ENCODE measurements at places on chromosomes 11 and 22.

- no peak for DNase-seq
Measured at GRCh38 chr11:29507376-29507775, 509.5 kb downstream of the KCNA4 start.

DNA sequence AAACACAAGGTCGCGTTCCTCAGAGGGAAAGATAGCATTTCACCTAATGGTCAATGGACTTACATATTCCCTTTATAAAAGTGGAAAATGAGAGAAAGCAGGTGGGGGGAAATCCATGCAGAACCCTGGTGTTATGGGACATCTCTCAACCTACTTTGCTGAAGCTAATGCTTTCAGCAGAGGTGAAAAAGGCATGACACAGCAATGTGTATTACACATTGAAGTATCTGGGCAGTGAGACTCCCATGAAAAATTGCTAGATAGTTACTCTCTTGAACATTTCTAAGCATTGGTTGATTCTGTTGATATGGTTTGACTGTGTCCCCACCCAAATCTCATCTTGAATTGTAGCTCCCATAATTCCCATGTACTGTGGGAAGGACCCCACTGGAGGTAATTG lies 60.0 kb upstream of the PICALM start:
- DNase-seq, result no peak

GRCh38 chr11:31764766-31765165 lies 46.4 kb downstream of the PAX6 start:
- no peak for DNase-seq

DNA sequence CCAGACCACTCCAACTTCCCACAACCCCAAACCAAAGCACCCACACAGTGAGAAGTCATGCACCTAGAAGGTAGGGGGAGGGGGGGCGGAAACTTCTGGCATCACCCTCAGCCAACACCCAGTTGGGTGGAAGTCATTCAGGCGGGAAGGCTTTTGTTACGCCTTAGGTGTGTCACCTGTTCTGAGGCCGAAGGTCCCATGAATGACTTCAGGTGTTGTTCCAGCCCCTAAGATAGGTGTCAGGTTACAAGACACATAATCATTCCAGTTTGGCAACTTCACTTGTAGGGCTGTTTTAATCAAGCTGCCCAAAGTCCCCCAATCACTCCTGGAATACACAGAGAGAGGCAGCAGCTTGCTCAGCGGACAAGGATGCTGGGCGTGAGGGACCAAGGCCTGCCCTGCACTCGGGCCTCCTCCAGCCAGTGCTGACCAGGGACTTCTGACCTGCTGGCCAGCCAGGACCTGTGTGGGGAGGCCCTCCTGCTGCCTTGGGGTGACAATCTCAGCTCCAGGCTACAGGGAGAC lies at the start of gene TMPRSS4:
TSS of gene TMPRSS4 (plus strand) at position 325 of the 528 bp plus-strand sequence. CDS start 225 bp downstream, outside the sequence.
- peak; percentile 56 for DNase-seq

DNA sequence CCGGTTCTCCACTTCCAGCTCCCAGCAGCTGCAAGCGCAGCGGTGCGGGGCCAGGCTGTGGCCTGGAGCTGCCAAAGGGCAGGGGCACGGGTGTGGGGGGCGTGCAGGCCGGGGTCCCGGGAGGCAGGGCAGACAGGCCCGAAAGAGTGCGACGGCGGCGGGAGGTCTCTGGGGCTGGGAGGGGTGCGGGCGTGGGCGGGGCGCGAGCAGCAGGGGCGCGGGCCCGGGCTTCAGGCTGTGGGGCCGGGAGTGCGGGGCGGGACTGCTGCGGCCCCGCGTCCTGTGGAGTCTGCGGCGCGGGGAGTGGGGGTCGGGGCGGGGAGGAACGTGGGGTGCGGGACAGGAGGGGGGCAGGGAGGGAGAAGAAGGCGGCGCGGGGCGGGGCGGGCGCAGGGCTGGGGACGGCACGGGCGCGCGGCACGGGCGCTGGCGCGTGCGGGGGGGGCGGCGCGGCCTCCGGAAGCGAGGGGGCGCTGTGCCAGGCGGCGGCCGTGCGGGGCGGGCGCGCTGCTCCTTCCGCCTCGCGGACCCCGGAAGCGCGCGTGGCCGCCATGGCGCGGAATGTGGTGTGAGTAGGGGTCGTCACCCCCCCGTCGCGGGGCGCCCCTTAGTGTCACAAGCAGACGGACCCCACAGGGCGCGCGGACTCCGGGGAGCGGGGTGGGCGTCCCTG lies at the start of gene MRPL23:
TSS of gene MRPL23 (plus strand) at position 521 of the 673 bp plus-strand sequence. CDS start at position 552, 31 bp downstream.
- DNase-seq, result no peak

GRCh38 chr11:68256331-68256741 lies 15.4 kb downstream of the C11orf24 start:
- peak; percentile 46 for DNase-seq

DNA sequence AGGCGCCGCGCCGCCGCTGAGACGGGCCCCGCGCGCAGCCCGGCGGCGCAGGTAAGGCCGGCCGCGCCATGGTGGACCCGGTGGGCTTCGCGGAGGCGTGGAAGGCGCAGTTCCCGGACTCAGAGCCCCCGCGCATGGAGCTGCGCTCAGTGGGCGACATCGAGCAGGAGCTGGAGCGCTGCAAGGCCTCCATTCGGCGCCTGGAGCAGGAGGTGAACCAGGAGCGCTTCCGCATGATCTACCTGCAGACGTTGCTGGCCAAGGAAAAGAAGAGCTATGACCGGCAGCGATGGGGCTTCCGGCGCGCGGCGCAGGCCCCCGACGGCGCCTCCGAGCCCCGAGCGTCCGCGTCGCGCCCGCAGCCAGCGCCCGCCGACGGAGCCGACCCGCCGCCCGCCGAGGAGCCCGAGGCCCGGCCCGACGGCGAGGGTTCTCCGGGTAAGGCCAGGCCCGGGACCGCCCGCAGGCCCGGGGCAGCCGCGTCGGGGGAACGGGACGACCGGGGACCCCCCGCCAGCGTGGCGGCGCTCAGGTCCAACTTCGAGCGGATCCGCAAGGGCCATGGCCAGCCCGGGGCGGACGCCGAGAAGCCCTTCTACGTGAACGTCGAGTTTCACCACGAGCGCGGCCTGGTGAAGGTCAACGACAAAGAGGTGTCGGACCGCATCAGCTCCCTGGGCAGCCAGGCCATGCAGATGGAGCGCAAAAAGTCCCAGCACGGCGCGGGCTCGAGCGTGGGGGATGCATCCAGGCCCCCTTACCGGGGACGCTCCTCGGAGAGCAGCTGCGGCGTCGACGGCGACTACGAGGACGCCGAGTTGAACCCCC lies 798 bp downstream of the BCR start:
- no peak for DNase-seq

GRCh38 chr11:74749127-74749964 lies 697 bp downstream of the RNF169 start:
- peak; percentile 53 for DNase-seq

DNA sequence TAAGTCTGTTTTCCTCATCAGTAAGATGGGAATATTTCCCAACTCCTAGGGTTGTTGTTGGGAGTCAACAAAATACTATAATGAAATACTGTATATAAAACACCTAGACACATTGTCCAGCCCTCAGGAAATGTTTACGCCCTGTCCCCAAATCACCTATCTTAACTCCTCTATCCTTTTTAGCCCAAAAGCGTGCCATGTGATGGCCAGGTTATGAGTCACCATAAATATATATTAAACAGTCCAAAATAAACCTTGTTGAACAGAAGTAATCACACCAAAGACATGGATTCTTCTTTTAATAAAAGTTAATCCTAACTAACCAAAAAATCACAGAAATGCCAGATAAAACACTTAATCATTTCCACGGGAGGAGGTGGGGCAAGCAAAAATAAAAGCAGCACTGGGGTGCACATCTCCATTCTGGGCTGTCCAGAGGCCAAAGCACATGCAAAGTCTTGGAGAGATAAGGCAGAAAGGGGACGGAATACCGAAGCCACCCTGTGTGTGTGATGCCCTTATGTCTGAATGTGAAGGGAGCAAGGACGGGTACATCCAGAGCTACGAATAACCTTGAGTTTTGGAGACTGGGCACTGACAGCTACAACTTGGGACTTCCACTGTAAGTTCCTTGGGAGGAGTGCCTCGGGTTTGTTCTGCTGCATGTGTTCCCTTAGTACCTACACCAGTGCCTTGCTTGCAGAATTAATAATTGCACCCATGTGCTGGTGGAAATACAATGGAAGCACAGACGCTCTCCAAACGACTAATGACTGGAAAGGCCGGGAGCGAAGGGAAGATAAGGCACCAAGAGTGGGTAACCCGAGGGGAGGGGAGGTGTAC lies 1.1 kb downstream of the OSBP start:
- no peak for DNase-seq

DNA sequence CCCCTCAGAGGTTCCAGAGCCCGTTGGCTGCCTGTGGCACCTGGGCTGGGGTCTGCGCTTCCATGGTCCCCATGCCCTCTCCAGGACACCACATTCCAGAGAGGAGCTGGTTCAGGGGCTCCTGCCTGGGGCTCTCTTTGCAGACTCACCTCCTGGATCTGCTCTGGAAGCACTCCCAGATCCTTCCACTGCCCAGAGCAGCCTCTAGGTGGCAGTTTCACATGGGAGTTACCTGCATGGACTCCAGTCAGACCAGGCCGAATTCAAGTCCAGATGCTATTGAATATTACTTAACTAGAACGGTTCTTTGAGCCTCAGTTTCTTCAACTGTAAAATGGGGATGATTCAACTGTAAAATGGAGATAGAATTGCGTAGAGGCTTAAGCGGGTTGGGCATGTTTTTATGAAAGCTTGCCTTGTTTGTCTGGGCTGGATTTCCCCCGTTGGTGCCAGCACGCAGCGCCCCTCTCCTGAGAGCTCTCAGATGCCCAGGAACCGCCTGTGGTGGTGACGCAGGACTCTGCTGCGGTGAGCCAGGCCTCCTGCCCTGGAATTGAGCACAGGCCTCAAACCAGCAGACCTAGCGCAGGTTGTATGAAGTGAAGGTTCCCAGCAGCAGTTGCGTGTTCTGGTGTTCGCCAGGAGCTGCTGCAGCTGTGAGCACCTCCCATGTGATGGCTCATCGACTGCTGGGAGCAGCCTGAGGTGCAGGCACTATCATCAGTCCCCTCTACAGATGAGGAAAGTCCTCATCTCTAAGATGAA lies 44.2 kb downstream of the LMO1 start:
- DNase-seq, result no peak

DNA sequence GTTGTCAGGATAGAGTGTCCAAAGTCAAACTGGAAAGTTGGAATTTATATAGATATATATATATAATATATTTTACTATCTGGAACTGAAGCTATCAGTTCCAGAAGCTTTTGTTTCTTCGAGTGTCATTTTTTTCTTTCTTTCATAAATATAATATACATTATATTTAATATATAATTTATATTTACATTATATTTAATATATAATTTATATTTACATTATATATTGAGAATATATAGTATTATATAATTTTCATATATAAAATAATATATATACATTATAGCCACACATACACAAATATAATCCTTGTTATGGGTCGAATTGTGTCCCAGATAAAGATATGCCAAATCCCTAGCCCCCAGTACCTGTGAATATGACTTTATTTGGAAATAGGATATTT lies 842.3 kb upstream of the LRRC4C start:
- DNase-seq, result no peak

DNA sequence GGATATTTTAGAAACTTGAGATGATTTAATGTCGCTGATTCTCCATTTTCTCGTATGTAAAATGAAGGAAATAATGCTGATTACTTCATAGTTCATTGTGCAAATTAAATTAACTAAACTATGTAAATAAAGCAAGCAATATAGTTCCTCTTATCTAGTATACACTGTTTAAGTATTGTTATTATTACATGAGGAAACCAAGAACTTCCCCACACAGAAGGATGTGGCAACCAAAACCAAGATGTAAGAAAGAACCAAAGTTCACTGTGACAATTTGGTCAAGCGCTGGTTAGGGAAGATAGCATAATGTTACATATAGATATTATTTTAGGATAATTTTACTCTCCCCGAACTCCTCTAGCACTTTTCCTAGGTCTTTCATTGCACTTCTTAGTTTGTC lies 103.2 kb downstream of the XKR3 start:
- no peak for DNase-seq

- DNase-seq, result no peak
Measured at GRCh38 chr11:105315287-105315686, 175.7 kb upstream of the CARD18 start.

GRCh38 chr22:37848587-37849088 lies 581 bp upstream of the EIF3L start:
- no peak for DNase-seq

DNA sequence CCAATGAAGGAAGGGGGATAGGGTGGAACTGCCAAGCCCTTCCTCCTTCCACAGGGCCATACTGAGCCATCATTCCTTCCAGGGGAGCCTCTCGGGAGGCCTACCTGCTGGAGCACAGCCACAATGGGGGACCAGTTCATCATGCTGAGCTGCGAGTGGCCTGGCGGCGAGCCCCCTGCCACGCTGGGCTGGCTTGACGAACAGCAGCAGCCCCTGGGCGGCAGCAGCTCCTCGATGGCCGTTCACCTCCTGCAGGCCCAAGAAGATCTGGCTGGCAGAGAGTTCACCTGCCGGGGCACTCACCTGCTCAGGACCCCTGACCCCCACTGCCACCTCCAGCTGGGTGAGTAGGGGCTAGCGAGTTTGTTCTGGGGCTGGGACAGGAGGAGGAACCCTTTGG lies 5.9 kb downstream of the VSIG10L2 start:
- no peak for DNase-seq

DNA sequence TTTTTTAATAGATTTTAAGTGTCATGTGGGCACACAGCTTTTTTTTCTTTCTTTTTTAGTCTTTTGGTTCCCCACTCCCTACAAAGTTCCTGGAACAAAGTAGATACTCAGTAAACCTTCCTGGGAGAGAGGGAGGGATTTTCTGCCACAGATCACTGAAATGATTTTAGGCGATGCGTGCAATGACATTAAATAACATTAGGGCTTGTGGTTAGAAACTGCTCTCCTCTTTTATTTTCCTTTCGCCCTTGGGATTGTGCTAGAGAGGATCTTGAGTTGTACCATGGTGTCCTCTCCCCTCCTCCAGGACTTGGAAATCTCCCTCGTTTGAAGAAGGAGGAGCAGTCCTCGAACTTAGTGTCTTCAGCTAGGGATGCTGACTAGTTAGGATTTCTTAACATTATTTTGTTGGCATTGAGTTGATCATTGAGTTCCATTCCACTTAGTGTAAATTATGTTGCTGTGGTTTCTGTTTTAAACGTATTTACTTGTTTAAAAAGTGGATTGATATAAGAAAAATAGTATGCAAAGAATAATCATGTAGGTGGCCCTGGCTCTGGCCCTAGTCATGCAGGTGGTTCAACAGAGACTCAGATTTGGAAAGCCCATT lies 88.4 kb downstream of the TRAF6 start:
- DNase-seq, result no peak

- DNase-seq, result no peak
Measured at GRCh38 chr11:6932145-6932544, 5.9 kb downstream of the ZNF215 start.

GRCh38 chr11:115316696-115317095 lies 187.5 kb downstream of the CADM1 start:
- DNase-seq, result no peak

- no peak for DNase-seq
Measured at GRCh38 chr11:83350187-83350586, 64.0 kb upstream of the CCDC90B start.

GRCh38 chr11:98307827-98308491 lies 712.8 kb upstream of the CNTN5 start:
- DNase-seq, result no peak

- DNase-seq, result no peak
Measured at GRCh38 chr22:42388130-42388797, 43.9 kb downstream of the NFAM1 start.

- no peak for DNase-seq
Measured at GRCh38 chr11:68312117-68312779, at the start of gene LRP5. Gene LRP5 (plus strand): TSS chr11:68312591. CDS start chr11:68312715, 124 bp downstream.

Data from left kidney (tissue), 8 donors.